Testis (tissue), 5 donors: ENCODE measurements at places on chromosomes 2 and 18. TPM values are rescaled to one million over a fixed set of nuclear protein-coding genes. Genes with fewer than 3 reads are reported as not detected.

SCYGR4 gene
- not detected for total RNA-seq

- no peak for DNase-seq
- H3K27ac ChIP-seq, result no peak overlapping the region
Measured at GRCh38 chr18:55869556-55870501, 281.8 kb upstream of the TCF4 start.

DNA sequence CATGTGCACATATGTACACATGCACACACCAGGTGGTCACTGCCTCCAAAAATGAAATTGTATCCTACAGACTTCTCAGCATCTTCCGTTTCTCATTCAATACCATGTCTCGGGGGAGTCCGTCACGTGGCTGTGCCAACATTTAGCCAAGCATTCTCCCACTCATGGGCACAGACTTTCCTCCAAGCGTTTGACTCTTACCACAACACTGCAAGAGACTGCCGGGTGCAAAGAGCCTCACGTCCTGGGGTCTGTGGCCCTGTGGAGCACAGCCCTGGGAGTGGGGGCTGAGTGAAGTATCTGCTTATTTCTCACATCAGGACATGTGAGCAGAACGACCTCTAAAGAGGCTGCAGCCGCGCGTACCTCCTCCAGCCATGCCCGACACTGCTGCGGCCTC, 28.0 kb downstream of the HDAC4 start:
- no peak overlapping the region for H3K27ac ChIP-seq
- no peaks in the 10 kb centered on the region for H3K27me3 ChIP-seq
- no peak overlapping the region for H3K4me3 ChIP-seq
- H3K36me3 ChIP-seq, result no peaks in the 10 kb centered on the region
- no peak for DNase-seq
- H3K4me1 ChIP-seq, result no peaks in the 10 kb centered on the region

- peaks cover 10% of the 10 kb centered on the region for H3K4me1 ChIP-seq
- no peaks in the 10 kb centered on the region for H3K27me3 ChIP-seq
- no peaks in the 10 kb centered on the region for H3K36me3 ChIP-seq
- no peak overlapping the region for H3K4me3 ChIP-seq
- H3K27ac ChIP-seq, result no peak overlapping the region
Measured at GRCh38 chr18:6719098-6719846, 10.2 kb upstream of the ARHGAP28 start.

KIF5C gene
- total RNA-seq, result 159 TPM

DNA sequence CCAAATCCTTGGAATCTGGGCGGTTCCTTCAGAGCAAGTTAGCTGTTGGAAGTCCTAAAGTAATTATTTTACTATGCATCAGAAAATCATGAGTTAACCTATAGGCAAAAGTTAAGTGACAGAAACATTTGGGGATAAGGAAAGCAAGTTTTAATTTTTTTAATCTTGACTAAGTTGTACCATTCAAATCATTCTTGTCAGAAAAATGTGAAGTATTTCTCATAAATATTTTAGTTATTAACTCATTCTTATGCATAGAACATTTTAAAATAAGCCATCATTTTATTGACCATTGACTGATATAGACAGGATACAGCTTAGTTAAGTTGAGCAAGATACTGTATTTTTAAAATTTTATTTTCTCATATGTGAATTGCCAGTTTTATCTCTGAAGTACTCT, 98.2 kb upstream of the FOSL2 start:
- no peaks in the 10 kb centered on the region for H3K27me3 ChIP-seq
- DNase-seq, result no peak
- H3K4me3 ChIP-seq, result no peak overlapping the region
- no peaks in the 10 kb centered on the region for H3K4me1 ChIP-seq
- no peak overlapping the region for H3K27ac ChIP-seq

NT5DC4 gene
- 2.8 TPM for total RNA-seq

WDSUB1 gene
- 10.2 TPM for total RNA-seq

GRCh38 chr18:36442717-36443116, 145.2 kb downstream of the FHOD3 start:
- H3K4me3 ChIP-seq, result no peak overlapping the region
- no peak overlapping the region for H3K27ac ChIP-seq
- H3K36me3 ChIP-seq, result no peaks in the 10 kb centered on the region
- peaks cover 10% of the 10 kb centered on the region for H3K4me1 ChIP-seq

GRCh38 chr2:76640905-76641304, 881.3 kb downstream of the LRRTM4 start:
- H3K27me3 ChIP-seq, result no peaks in the 10 kb centered on the region
- no peak for DNase-seq
- H3K4me1 ChIP-seq, result no peaks in the 10 kb centered on the region

DCDC2C gene
- total RNA-seq, result 12.1 TPM

DNA sequence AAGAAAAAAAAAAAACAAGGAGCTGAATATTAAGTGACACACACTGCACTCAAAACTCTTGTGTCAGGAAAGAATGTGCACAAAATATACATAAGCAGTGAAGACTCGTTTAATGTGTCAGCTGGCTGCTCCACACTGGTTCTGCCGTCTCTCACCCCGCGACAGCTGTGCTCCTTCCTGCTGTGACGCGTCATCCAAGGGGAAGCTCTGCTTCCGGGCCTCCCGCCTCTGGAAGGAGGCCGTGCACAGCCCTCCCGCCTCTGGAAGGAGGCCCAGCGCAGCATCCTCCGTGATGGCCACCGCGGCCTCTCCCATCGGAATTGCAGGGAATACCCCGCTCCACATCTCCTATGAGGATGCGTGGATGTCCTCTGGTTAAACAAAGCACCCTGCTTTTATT, 151.0 kb downstream of the HDAC4 start:
- no peak overlapping the region for H3K27ac ChIP-seq
- peaks cover 22% of the 10 kb centered on the region for H3K4me1 ChIP-seq
- H3K36me3 ChIP-seq, result no peaks in the 10 kb centered on the region

GRCh38 chr2:69603146-69603743, 40.3 kb downstream of the AAK1 start:
- no peaks in the 10 kb centered on the region for H3K27me3 ChIP-seq
- H3K4me1 ChIP-seq, result no peaks in the 10 kb centered on the region
- no peaks in the 10 kb centered on the region for H3K36me3 ChIP-seq
- no peak overlapping the region for H3K4me3 ChIP-seq
- H3K27ac ChIP-seq, result no peak overlapping the region

DNA sequence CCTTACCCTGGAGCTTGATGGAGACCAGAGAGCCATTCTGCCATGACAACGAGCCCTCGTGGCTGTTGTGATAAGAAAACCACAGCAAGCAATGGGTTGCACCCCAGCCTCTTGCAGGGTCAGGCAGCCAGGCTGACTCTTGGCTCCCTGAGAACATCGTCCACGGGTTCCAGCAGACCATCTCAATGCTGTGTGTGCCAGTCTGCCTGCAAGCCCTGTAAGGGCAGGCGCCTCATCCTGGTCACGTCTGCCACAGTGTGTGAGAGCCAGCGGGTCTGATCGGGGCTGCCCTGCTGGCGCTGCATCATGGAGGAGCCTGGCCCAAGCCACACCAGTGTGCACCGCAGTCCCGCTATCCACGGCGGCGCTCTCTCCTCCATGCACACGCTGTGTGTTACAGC, 71.0 kb upstream of the MGAT4A start:
- H3K27ac ChIP-seq, result no peak overlapping the region
- H3K27me3 ChIP-seq, result no peaks in the 10 kb centered on the region
- H3K4me1 ChIP-seq, result no peaks in the 10 kb centered on the region
- no peak for DNase-seq
- no peak overlapping the region for H3K4me3 ChIP-seq

DNA sequence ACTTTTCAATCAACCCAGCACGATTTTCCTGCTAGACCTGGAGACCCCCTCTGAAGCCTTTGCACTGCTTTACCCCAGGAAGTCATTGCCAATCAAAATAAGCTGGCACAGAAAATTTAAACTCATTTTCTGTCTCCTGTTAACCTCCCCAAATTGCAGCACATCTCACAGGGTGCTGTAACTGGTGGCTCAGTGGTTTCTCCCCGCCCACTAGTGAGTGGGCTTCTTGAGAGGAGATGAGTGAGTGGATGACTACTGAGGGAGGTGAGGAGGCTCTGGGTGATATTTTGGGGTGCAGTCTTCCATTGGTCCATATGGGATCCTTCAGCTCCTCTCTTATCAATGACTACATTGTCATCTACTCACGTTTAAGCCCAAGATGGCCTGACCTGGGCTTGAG, 239.8 kb upstream of the HS6ST1 start:
- no peaks in the 10 kb centered on the region for H3K36me3 ChIP-seq
- peaks cover 17% of the 10 kb centered on the region for H3K4me1 ChIP-seq
- H3K27ac ChIP-seq, result no peak overlapping the region
- DNase-seq, result no peak

- no peaks in the 10 kb centered on the region for H3K4me1 ChIP-seq
- no peaks in the 10 kb centered on the region for H3K27me3 ChIP-seq
- H3K27ac ChIP-seq, result no peak overlapping the region
- H3K36me3 ChIP-seq, result no peaks in the 10 kb centered on the region
Measured at GRCh38 chr2:10546975-10547391, 98.9 kb upstream of the ODC1 start.

- no peaks in the 10 kb centered on the region for H3K36me3 ChIP-seq
- DNase-seq, result peak; percentile 81
- H3K27ac ChIP-seq, result peak within 1 kb of the TSS; percentile 94
- H3K4me3 ChIP-seq, result peak within 1 kb of the TSS; percentile 85
Measured at GRCh38 chr2:188291617-188292347, at the start of gene GULP1. Gene GULP1 (plus strand): TSS chr2:188291874. CDS start chr2:188477703, 185,829 bp downstream.

DNA sequence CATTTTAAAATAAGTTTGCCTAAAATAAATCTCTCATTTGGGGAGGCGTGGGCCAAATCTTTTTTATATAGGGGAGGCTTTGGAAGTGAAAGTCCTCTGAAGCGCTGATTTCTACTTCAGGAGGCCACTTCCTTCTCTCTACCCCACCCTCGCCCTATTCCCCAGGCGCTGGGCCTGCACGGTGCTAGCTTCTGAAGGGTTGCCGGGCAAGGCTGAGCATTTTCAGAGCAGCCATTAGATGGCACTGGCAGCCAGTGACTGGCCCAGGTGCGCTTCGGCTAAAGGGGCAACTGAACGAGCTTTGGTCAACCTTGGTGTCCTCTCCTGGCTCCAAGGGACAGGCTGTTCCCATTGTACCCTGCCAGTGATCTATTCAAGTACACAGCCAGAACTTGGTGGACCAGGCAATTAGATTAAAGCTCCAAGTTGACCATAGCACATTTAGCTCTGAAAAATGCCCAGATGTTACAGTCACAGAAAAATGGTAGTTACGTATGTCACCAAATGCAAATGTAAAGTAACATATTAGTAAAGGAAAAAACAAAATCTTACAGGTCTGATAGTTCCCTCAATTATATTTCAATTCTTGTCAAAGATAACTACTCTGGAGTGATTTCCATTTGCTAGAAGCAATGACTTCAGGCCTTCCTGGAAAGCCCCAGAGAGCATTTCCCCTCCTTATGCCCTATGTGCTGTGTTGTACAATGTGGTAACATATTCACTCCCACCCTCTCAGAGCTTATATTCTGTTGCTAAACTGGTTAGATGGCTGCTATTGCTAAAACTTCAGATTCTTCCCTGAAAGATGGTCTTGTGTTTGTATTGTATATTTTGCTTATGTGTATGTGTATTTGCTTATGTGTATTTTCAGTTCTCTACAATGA, 2.1 kb downstream of the POMC start:
- H3K36me3 ChIP-seq, result no peaks in the 10 kb centered on the region
- no peak overlapping the region for H3K4me3 ChIP-seq
- H3K27ac ChIP-seq, result no peak overlapping the region

DNA sequence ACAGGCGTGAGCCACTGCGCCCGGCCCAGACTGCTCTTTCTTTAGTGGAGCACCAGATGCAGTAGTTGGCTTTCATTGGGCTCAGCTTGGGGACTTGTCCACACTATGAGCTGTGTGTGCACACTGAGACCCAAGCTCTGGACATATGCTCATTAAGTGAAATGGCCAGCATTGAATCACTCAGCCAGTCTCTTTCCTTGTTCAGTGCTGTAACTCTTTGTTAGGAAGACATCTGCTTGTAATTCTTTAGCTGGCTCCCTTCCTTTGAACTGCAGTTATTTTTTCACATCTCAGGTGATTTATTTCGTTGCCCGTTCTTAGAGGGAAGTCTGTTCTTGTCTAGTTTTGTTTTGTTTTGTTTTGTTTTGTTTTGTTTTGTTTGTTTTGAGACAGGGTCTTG, 70.5 kb downstream of the CAB39 start:
- peaks cover 7% of the 10 kb centered on the region for H3K4me1 ChIP-seq
- no peak overlapping the region for H3K4me3 ChIP-seq
- H3K27me3 ChIP-seq, result no peaks in the 10 kb centered on the region
- DNase-seq, result no peak
- H3K27ac ChIP-seq, result no peak overlapping the region

DNA sequence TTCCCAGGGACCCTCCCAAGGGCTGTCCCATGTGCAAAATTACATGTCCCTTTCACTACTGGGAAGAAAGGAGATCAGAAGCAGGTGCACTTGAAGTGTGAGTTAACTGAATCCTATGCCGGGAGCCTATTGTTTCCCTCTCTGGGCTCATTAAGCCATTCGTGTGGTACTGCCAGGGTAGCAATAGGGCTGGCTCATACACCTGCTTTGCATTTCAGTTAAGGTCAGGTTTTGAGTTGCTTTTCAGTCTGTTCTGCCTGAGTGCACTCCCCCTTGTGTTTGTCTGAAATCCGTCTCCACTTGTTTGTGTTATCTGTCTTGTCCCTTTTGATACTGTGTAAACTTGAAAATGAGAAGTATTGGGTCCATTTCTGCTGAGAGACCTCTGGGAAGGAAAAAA, 1232.6 kb upstream of the NRXN1 start:
- DNase-seq, result no peak
- no peak overlapping the region for H3K4me3 ChIP-seq
- no peaks in the 10 kb centered on the region for H3K36me3 ChIP-seq
- no peak overlapping the region for H3K27ac ChIP-seq
- H3K27me3 ChIP-seq, result no peaks in the 10 kb centered on the region
- no peaks in the 10 kb centered on the region for H3K4me1 ChIP-seq

DNA sequence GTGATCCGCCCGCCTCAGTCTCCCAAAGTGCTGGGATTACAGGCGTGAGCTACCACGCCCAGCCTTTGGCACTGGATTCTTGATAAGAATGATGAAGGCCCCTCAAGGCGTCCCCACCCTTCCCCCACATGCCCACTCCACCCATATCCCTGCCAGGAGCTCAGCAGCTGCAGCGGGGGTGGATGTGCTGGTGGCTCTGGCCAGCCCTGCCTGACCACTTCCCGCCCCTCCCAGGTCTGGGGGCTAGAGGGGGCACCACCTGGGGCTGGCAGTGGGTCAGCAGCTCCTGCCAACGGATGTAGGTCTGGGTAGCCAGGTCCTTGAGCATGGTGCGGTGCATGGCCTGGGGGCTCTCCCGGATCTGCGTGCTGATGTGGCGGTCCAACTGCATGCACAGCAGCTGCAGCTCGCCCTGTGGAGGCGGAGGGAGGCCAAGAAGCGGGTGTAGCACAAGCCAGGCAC, 7.8 kb upstream of the SEMA4C start:
- DNase-seq, result no peak
- peaks cover 5% of the 10 kb centered on the region for H3K4me1 ChIP-seq
- no peak overlapping the region for H3K4me3 ChIP-seq
- H3K27ac ChIP-seq, result no peak overlapping the region

GRCh38 chr2:180328795-180329422, 321.8 kb upstream of the CWC22 start:
- no peak for DNase-seq
- H3K27ac ChIP-seq, result no peak overlapping the region
- no peak overlapping the region for H3K4me3 ChIP-seq

GRCh38 chr2:98063291-98063854, 23.6 kb upstream of the VWA3B start:
- no peak overlapping the region for H3K4me3 ChIP-seq
- no peak for DNase-seq
- H3K27ac ChIP-seq, result no peak overlapping the region

SLC5A7 gene
- 0.16 TPM for total RNA-seq

PGAP1 gene
- 10.9 TPM for total RNA-seq

MC2R gene
- total RNA-seq, result not detected

- H3K27me3 ChIP-seq, result no peaks in the 10 kb centered on the region
- no peak overlapping the region for H3K4me3 ChIP-seq
Measured at GRCh38 chr2:29579495-29580169, 341.8 kb downstream of the ALK start.
